ENCODE measurements at places on chromosomes 6 and 20.

DNA sequence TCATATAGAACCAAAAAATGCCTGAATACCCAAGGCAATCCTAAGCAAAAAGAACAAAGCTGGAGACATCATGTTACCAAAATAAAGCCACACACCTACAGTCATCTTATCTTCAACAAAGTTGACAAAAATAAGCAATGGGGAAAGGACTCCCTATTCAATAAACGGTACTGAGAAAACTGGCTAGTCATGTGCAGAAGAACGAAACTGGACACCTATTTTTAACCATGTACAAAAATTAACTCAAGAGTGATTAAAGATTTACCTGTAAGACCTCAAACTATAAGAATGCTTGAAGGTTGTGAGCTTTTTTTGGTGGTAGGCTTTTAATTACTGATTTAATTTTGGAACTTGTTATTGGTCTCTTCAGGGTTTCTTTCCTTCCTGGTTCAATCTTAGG is 236.0 kb upstream of the DEFB112 start:
- DNase-seq: no peak

DNA sequence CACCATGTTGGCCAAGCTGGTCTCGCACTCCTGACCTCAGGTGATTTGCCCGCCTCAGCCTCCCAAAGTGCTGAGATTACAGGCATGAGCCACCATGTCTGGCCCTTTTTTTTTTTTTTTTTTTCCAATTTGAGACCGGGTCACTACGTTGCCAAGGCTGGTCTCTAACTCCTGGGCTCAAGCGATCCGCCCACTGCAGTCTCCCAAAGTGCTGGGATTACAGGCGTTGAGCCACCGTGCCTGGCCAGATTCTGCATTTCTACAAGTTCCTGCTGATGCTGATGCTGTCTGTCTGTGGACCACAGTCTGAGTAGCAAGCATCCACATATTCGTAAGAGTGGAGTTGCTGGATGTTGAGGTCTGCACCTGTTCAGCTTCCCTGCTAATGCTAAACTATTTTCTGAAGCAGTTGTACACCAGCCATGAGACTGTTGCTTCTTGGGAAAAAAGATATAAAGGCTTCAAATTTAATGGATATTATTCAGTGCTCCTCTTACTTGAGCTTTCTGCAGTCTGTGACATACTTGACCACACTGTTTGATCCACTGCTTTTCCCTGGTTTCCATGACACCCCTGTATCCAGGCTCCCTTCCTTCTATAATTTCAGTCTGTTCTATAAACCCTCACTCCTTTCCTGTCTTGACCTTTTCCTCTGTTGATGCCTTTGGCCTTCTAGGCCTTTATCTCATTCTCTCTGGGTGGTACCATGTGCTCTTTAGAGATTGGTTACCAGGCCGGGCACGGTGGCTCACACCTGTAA is 10.1 kb upstream of the ZBTB12 start:
- no peak for DNase-seq

- no peak for DNase-seq
Measured at GRCh38 chr20:49637046-49637637, 69.2 kb upstream of the PTGIS start.

- no peak for DNase-seq
Measured at GRCh38 chr20:32449057-32449889, 91.1 kb downstream of the ASXL1 start.

DNA sequence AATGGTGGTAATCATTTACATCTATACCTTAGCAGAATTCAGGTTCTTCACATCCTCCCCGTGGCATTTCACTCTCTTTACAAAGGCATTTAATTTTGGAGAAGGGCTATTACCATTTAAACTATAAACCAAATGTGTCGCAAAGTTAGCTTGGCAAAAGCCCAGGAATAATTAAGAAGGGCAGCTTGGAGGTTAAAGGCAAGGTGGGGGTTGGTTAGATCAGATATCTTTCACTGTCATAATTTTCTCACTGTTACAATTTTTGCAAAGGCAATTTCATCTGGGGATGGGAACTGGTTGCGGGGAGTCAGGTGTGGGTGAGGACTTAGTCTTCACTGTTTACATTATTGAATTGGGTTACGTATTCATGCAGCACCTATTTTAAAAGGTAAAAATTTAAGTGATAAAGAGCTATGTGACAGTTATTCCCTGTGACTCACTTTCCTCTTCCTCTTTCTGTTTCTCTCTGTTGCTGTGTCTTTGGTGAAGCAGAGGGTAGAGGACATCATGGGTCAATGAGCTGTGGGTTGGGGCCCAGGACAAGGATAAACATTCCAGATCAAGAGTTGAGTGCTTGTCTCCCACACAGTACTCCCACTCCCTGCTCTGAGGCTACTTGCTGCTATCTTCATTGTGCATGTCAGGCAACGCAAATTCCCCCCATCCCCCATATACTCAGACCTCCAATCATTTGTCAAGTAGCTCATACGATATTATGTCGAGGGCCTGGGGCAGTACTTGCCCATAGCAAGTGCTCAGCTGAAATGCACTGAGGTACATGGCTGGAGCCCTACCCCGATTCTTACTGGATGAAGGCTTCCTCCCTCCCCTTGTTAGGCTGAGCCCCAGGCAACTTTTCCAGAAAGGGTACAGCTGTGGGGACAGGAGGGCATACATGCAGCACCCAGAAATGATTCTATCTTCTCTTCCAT is 223.1 kb upstream of the MYLIP start:
- DNase-seq: no peak

DNA sequence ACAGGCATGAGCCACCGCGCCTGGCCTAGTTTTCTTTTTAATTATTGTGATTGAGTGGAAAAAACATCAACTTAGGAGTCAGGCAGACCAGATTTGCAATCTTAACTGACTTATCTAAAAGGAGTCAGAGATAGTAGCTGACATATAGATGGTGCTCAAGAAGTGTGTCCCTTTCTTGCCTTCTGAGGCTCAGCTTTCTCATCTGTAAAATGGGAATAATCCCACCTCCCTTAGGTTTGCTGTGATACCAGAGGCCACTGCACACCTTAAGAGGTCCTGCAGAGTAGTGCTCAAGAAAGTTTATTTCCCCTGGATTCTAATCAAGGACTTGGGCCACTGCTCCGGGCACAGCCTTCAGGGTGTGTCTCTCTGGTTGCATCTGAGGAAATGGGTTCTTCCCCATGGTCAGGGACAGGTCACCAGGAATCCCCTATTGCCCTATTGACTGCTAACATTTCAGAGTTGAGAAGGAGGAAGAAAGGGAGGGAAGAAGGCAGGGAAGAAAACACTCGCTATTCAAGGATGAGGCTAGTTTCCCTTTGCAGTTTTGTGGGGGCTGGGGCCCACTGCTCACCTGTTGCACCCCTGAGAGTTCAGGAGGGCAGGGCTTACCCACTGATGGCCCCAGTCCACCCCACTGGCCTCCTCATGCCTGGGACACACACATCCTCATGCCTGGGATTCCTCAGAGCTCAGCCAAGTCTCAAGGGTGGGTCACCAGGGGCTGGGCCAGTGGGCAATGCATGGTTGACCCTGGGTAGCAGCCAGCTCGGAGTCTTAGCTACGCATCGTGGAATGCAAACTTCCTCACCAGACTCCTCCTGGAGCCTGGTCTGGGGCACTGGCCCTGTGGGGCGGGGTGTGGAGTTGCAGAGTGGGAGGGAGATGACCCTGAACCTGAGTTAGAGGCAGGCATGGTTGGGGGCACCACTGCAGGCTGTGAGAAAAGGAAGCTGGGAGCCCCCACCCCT is 21.2 kb downstream of the C6orf132 start:
- no peak for DNase-seq

- no peak for DNase-seq
Measured at GRCh38 chr20:61385731-61386130, 133.7 kb downstream of the CDH4 start.

DNA sequence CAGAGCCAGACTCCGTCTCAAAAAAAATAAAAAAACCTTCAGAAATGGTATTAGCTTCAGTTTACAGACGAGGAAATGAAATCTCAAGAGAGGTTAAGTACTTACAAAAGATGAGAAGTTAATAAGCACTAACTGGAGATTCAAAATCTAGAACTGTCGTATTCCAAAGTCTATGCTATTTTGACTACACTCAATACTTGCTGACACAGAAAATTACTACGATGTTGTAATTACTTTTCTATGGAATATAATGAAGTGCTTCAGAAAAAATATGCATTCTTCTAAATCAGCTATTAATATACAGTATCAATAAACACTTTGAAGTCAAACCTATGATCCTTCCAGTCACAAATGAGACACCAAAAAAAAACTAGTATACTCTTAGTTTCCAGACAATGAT is 12.2 kb downstream of the REPS1 start:
- no peak for DNase-seq

DNA sequence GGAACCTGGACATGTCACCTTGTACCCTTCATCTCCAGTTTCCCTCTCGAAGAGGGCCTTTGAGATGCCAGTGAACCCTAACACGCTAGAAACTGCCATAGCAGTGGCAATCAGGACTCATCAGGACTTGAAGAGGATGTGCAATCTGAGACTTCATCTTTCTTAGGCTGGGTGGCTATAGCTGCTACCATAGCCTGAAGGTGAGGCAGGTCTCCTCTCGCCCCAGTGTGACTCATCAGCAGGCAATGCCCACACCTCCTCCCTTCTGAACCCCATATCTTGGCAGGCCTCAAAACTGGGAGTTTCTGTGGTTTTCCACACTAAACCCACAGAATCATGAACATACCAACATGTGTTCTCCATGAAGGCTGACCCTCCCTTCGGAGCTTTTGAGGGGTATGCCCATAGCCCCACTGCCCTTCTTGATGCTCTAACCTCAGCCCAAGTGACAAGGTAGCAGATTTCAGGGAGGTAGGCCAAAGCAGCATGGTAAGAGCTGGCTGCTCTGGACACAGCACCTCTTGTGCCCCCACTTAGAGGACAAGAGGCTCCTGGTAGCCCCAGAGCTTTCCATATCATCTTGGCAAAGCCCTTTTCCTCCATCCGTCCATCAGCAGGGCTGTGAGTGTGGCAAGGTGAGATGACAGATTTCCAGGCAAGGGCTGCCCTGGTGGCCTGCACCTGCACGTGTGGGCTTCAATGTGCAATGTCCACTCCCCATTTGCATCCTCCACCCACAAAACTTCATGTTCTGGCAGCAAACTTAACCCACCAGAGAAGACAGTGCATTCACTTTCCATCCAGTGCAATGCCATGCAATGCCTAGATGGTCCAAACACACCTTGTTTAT is 2.6 kb downstream of the BLCAP start:
- DNase-seq: no peak

- no peak for DNase-seq
Measured at GRCh38 chr20:19336631-19337030, 124.2 kb downstream of the SLC24A3 start.

- no peak for DNase-seq
Measured at GRCh38 chr20:1378735-1379125, 14.1 kb downstream of the FKBP1A start.

- DNase-seq: no peak
Measured at GRCh38 chr6:6981681-6982322, 126.0 kb upstream of the RREB1 start.

DNA sequence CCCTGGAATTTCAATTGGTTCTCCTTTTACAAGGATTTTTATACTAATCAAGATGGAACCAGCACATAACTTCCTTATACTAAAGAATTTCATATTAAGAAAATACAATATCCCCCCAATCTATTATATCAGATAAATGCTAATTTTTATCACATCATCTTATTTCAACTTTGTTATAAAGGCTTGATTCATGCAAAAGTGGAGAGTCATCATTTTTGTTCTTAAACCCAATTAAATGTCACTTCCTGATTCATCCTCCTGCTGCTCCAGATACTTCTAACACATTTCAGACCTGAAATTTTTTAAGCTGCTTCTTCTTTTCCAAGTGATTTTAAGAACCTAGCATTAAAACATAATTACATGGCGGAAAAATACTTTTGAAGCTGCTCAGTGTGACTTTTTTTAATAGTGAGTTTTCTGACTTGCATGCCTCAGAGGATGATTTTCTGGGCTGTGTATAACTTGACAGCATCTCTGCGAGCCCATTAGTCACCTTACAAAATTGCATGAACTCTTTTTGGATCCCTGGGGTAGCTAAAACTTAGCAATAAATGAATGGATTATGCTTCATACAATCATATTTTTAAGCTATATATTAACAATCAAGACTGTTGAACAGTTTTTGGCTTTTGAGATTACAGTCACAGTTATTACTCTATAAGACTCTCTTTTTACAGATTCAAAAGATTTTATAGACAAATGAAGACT is 134.1 kb downstream of the ELOVL4 start:
- DNase-seq: no peak

DNA sequence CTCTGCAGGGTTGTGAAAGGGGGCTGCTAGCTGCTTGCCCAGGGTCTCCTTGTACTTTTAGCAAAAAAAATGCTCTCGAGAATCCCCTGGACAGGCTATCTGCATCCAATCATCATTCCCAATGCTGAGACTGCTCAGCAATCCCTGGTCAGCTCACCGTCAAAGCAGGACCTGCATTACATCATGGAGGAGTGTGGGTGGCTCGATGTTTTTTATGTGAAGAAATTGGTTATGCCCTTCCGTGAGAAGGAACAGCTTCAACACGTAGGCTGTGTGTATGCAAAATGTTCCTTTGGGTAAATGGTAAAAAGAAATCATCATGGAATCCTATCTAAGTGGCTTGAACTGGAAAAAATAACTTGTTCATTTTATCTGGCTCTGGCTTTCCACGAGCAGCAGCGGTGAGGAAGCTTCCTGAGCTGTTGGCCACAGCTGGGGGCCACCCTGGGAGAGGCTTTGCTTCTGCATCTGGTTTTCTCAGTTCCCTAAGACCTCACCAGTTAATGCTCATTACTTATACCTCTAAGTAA is 111.4 kb downstream of the FYN start:
- no peak for DNase-seq

DNA sequence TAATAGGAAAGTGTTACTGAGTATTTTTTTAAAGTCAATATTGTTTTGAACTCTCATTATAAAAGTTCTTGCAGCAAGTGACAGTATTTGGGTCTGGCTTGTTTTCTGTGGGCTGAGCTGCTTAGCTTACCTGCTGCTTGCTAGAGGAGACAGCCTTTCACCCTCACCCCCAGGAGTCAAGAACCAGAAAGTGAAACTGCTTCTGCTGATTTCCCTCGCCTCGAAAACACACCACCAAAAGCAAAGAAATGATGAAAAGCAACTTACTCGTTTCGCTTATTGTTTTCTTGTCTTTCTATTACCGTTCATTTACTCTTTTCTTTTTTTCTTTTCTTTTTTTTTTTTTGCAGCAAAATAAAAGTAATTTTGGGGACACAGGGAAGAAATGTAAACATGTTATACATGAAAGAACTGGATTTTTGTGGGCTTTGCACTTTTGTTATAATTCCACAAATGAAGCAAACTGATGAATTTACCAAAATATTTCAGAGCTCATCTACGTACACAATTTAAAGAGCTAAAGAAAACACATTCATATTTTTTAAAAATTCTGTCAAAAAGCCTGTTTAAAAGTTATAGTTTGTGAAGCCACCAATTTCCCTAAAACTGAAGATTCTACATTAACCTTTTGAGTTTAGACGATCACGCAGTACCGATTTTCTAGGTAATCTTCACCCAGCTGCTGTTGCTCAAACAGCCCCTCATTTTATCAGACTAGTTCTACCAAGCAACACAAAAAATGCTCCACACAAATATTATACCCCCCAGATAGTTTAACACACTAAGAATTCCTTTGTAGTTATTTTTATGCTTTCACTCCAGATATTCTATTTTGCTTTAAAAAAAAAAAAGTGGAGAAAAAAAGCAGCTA is 1.7 kb downstream of the SCML4 start:
- DNase-seq: no peak

GRCh38 chr20:48378976-48379675 is 448.7 kb downstream of the PREX1 start:
- DNase-seq: no peak
